Choroid plexus epithelial cell (primary cell): ENCODE measurements at places on chromosomes 6 and 20.

DNA sequence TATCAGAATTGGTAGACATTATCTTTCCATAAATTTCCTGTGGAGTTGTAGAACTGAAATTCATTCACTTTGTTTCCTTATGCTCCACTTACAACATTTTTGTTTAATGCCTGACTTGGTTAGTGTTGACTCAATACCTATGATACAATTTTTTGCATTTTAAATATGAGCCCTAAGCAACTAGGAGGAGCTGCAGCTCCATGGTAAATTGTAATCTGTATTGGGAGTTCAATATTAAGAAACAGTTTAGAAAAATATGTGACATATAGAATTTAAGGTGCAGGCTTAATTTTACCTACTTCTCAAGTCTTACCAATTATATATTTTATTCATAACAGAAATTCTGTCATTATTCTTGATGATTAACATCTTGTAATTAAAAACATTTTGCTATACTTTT is 868.3 kb downstream of the EYS start:
- DNase-seq: peak; percentile 66

DNA sequence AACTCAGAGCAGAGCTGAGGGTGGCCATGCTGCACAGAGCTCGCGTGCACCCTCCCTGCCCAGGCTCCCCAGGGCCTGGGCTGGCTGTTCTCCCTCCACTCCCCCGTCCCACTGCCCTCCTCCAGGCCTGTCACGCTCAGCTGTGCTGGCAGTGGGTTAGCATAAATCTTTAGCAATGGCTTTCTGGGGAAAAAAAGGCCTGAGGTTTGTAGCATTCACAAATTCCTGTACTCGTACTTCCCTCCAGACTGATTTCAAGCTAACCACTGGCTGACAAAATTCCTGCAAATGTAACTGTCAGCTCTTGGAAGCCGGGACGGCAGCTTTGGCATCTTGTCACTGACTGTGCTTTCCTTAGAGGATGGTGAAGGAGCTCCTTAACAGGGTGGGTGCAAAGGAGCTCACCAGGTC is 22.3 kb upstream of the SMOC2 start:
- no peak for DNase-seq

DNA sequence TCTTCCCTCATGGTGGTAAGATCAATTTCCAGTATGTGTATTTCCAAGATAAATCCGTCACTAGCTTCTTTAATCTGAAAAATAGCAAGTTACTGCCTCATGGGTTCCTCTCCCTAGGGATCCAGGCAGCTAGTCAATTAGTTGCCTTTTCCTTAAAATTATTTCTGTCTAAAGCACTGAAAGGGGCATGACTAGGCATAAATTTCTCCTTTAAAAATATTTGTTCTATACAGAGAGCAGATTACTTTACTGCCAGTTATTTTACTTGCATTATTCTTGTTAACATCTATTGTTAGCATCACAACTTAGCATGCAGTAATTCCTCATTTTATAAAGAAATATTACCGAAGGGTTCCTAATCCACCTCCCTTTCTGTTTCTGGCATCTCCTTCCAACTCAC is 1.4 kb downstream of the MTCL3 start:
- no peak for DNase-seq

- DNase-seq: no peak
Observed at GRCh38 chr20:18983796-18984195, 170.2 kb downstream of the SCP2D1 start.

- peak; percentile 58 for DNase-seq
Observed at GRCh38 chr6:24720131-24720603, 1.2 kb upstream of the C6orf62 start.

DNA sequence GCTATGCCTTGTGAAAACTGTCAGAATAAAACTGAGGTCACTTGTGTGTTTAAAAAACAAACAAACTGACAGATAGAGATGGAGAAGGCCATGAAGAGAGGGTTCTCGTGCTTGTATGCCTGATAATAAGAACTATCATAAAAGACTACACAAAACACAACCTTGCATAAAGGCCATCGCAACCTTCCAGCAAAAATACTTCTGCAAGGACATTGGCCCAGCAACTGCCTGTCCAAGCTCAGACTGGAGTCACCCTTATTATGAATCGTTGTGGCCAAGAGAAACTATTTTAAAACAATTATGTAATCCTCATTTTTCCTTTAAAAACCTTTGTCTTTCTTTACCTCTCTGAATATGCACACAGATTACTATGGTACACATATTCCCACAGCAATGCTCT is 93.0 kb upstream of the SMLR1 start:
- no peak for DNase-seq

- DNase-seq: no peak
Observed at GRCh38 chr6:90083891-90084290, 189.6 kb downstream of the GJA10 start.

DNA sequence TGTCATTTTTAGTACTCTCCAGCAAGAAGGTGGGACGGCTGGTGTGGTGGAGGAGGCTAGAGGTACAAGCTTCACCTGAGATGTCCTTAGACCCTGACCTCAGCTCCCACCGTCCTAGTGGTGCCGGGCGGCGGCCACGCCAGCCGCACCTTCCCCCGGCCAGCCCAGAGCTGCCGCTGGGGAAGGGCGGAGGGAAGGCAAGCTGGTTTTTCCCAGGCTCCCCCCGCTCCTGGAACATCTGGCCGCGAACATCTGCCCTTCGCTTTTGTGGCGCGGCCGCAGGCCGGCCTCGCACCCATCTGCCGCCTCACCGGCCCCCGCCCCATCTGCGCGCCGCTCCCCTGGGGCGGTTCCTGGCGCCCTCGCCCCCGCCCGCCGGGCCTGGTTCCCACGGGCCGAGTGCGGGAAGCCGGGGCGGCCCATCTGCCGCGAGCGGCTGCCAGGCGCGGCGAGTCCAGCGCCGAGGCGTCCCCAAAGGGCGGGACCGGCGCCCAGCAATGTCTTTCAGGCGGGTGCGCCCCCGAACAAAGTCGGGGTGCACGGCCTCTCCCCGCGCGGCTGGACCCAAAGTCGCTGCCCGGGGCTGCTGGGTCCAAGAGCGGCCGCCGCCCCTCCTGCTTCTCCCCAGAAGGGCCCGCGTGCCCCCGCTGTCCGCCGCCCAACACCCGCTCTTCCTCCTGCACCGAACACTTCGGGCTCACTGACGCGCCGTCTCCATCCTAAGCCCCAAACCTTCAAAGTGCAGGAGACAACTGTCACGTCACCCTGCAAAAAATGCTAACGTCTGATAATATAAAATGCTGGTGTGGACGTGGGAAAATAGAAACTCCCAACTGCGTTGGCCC is 17.3 kb upstream of the ID1 start:
- peak; percentile 58 for DNase-seq

DNA sequence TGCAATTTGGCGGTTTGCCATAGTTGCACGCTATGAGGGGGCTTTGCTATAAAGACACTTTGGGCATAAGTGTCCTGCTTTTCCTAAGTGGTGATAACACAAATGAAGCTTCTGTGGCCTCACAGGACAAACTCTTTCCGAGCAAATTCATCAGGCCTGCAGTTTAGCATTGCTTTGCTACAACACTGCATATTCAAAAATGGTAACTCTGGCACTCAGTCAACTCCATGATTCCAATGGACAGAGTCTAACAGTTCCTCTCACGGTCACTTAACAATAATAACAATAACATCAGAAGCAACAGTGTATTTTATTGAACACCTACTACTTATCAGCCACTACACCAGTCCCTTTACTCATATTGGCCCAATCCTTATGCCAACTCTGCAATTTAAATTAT is 222.5 kb downstream of the FRK start:
- no peak for DNase-seq

GRCh38 chr6:82246802-82247504 is 591 bp downstream of the IBTK start:
- DNase-seq: peak; percentile 46

DNA sequence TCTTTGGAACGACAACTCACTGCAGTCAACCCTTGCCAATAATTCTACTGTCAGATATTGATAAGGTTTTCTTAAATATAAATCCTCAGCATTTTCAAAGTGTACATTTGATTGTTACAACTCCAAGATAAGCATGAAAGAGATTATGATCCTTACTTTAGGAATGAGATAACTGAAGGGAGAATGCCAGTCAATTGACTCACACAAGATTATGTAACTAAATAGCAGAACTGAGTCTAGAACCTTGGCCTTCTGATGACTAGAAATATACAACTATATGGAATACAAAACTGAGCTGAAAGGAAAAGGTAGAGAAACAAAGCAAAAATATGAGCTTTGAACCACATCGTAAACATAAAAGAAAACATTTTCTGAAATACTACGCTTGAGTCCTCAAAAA is 26.9 kb upstream of the STXBP5 start:
- peak; percentile 13 for DNase-seq
